ENCODE measurements at places on chromosomes 11 and 22.

DNA sequence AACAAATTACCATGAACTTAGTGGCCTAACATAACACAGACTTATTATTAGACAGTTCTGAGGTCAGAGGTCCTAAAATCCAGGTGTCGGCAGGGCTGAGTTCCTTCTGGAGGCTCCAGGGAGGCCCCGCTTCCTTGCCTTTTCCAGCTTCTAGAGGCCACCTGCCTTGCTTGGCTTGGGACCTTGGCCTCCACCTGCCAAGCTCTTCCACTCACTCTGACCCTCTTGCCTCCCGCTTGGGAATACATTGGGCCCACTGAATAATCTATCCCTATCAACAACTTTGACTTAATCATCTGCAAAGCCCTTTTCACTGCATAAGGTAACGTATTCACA lies 3.2 kb upstream of the MS4A10 start:
- no peak for DNase-seq

DNA sequence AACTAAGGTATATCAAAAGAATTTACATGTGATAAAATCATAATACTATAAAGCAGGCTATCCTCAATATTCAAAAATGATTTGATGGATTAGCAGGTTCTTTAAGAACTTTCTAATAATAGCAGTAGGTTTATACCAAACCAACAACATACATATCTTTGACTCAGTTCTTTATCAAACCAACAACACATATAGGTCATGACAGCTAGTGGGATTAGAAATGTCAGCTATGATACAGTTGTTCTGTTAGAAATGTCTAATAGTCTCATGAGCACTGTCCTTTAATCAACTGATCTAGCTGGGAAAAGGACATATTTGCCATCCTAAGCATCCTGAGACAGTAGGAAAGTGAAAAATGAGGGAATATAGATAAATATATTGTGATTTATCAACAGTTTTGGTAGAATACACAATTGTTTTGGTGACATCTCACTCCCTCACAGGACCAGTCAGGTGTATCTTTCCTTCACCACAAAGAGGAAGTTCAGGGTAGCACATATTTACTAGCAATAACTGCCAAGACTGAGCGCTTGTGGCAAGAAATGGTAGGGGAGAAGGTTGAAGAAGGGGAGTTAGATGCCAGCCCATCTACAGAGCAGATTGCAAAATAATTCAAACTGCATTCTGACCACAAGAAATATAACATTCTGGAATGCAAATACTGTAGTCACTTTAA lies 90.8 kb upstream of the APOA1 start:
- peak; percentile 4 for DNase-seq

- DNase-seq, result no peak
These were observed 77.1 kb downstream of the MPPED1 start for GRCh38 chr22:43488937-43489336.

DNA sequence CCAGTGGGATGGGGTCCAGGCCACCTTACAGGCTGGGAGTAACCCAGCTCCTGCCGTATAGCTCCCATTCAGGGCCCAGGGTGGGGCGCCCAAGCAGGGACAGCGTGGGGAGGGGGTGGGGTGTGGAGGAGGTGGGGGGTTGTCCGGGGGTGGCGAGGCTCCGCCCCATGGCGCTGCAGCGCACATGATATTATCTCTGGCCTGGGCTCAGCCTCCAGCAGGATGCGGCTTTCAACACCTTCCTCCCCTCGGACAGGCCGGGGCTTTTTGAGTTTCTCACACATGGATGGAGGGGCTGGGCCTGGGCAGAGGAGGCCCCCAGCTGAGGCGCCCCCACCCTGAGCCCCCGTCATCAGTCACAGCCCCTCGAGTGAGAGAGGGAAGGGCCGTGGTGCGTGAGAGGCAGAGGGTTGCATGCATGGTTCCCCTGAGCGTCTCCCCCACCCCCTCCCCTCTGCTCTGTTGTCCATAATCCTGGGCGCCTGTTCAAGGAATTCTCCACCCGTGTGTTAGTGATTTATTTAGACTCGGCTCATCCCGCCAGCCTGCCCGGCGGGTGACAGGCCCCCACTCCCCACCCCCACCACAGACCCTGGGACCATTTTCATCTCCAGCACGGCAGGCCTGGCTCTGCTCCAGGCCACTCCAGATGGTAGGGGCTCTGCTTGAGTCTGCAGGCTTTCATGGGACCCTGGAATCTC lies 44.9 kb downstream of the WNT11 start:
- DNase-seq, result peak; percentile 68

DNA sequence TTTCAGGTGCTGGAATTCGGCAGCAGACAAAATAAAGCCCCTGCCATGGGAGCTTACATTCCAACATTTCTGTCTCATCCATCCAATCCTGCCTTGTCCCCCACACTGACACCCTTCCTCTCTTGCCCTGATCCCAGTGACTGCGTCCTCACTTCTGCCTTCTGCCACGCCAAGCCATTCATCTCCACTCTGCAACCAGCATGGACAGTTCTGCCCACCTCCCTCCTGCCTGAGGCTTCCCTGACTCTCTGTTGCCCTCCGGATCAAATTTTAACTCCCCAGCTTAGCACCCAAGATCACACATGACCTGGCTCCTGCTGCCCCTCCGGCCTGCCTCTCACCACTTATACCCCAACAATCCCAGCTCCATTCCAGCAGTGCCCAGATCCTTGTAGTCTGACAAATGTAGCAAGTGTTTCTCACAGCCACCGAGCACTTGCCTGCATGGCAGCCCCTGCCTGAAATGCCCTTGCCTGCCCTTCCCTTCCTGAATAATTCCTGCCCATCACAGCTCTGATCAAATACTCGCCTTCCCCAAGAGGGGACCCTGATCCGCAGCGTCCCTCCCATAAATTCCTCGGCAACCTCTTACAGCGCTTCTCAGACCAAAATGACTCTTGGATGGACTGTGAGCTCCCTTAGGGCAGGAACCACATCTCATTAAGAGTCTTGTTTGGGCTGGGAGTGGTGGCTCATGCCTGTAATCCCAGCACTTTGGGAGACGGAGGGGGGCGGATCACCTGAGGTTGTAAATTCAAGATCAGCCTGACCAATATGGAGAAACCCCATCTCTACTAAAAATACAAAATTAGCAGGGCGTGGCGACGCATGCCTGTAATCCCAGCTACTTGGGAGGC lies 2.3 kb downstream of the ACTN3 start:
- no peak for DNase-seq

DNA sequence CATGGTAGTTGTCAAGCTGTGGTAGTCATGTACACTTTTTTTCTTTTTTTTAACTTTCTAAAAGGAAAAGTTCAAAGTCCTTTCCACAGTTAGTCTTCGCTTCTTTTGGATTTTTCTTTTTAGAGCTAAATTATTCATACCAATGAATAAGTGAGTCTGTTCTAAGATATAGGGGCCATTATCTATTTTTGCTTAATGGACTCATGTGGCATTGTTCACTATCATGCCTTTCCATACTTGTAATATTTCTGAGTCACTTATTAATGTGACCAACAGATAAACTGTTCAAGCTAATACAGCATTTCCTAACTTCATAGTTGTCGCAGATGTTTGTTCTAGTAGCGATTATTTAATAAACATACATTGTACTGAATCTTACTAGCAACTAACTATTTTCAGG lies 8.0 kb upstream of the B3GNT6 start:
- DNase-seq, result no peak

GRCh38 chr11:76337923-76338322 lies 43.0 kb downstream of the THAP12 start:
- DNase-seq, result no peak

DNA sequence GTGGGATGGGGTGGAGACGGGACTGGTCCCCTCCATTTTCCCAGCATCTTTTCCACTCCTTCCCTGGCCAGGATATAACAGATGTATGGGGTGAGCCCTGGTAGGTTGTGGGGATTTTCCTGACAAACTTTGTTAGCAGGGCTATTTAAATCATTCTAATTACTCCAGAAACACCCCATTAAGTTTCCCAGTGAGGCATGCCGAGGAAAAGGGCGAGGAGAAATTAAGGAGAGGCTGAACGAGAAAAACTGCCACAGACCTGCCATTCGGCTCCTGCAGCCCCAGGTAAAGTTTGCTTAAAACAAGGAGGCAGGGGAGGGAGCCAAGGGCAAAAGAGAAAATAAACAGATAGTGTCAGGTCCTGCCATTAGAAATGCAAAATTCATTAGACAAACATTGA lies 428.2 kb downstream of the BUD13 start:
- DNase-seq, result no peak

DNA sequence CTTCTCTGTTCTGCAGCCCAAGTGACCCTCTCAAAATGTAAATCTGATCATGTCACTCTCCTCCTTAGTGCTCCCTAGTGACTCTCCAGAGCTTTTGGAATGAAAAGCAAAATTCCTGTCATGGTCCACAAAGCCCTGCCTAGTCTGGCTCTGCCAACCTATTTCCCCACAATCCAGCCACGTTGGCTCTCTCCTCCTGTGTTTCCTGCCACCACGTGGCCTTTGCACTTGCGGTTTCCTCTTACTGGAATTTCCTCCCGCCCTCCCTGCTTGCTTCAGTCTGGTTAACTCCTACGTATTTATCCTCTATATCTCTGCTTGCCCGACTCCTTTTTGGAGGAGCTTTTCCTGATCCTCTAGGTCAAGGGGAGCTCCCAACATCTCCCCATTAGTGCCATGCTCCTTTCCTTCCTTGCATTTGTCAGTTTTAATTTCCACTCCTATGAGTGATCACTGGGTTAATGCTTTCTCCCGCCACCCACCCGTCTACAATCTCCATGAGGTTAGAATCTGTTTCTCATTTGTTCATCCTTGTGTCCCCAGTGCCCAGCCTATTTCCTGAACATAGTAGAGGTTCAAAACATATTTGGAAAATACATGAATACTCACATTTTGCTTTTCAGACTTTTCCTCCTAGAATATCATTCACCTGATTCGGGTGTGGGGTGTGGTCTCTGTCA lies 11.5 kb downstream of the NNMT start:
- DNase-seq, result peak; percentile 93

- no peak for DNase-seq
These were observed 17.5 kb upstream of the CDKN1C start for GRCh38 chr11:2902784-2903671.

DNA sequence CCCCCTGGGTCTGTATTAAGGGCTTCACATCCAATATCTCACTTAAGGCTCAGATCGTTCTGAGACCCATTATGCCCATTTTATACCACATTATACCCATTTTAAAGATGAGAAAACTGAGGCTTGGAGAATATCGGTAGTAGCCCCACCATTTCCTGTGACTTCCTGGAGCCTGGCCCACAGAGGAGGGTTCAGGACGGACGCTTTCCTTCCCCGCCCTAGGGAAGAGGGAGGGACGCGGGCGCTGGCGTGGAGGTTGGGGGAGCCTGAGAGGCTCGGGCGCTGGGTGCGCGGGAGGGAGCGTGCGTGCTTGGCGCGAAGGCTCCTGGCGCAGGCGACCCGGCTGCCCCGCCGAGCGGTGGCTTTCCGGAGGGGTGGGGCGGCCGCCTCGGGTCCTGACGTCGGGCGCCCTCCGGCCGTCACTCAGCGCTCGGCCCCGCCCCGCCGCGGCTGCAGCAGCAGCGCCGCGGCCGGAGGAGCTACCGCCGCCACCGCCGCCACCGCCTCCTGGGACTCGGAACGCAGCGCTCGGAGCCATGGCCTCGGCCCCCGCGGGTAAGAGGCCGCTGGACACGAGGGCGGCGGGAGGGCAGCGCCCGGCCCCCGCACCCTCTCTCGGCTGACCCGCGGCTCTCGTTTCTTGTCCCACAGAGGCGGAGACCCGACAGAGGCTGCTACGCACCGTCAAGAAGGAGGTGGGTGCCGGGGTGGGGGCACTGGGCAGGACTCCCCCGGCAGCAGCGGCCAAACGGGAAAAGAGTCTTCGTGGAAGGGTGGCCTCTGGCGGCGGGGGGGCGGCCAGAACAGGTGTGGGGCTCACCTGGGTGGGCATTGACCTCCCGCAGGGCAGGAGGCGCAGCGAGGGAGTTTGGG lies at the start of gene SGSM1:
Gene SGSM1 (plus strand): TSS at position 422 of the 873 bp plus-strand sequence. CDS start 115 bp downstream, at position 537.
- DNase-seq, result peak; percentile 45

GRCh38 chr22:39680486-39680885 lies 109.9 kb downstream of the CACNA1I start:
- no peak for DNase-seq

GRCh38 chr11:76185931-76186401 lies 20.3 kb downstream of the WNT11 start:
- no peak for DNase-seq

- no peak for DNase-seq
These were observed 18.1 kb upstream of the CYTH4 start for GRCh38 chr22:37263966-37264887.

DNA sequence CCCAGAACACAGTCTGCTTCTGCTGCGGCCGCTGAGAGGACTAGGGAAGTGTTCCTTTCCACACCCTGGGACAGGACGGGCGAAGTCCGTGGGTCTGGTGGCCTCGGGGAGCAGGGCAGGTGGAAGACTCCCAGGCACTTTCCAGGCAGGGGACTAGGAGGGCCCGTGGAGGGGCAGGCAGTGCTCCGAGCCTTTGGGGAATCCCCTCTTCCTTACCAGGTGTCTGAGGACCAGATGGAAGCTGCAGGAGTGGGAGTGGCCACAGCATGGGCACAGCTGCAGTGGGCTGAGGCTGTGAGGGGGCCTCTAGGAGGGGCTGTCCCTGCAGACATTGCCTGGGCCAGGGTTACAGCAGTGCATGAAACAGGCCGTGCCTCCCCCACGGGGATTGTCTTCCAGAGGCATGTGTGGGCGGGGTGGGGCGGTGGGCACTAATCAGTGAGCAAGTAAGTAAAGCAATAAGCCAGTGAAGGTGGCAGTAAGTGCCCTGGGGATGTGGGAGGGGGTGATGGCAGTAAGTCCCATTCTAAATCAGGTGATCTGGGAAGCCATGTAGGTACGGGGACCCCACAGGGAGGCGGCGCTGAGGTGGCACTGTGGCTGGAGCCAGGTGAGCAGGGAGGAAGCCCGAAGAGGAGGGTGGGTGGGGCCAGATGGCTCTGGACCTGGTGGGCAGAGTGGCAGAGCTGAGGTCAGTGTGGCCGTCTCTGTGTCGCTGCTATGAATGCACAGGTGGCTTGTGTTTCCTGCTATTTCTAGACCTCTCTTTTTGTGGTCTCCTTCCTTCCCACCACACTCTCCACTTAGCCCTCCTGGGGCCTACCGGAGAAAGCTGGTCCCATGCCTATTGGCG lies 66.4 kb downstream of the CTTN start:
- no peak for DNase-seq
